ENCODE measurements at places on chromosomes 6 and 20.

DNA sequence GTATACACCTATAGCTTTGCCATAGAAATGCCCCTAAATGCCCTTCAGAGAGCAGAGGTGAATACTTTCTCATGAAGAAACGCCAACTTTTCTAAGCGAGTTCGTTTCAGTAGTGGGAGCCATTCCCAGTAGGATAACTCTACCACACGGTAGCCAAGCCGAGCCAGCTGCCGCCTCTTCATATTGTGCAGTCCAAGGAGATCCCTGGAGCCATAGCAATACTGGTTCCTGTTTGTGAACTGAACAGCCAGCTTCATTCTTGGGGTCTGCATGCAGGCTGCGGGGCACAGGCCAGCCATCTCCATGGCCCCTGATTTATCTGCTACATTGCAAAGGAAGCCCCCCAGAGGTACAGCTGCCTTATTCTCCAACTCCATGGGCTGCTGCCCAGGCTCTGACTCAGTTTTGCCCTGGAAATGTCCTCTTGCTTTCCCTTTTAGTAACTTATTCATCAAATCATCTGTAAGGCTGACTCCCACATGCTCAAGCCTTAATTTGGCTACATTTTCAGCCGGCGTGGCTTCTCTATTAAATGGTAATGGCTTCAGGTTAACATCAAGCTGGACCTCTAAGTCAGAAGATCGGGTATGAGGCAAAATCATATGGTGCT, 12.8 kb downstream of the FASTKD5 start:
- no peak for DNase-seq

DNA sequence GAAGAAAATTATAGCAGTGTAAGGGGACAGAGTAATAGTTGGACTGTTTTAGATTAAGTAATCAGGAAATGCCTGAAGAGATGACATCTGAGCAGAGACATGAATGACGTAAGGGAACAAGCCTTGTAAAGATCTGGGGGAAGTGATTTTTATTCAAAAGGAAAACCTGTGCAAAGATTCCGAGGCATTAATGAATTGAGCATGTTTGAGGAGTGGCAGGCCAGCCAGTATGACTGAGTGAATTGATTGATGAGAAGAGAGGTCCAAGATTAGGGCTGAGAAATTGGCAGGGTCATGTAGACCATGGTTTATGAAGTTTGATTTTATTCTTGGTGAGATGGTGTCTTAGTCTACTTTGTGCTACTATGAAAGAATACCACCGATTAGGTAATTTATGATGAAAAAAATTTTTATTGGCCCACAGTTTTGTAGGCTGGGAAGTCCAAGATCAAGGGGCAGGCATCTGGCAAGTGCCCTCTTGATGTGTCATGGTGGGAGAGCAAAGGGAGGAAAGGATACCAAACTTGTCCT, 95.1 kb downstream of the LIN28B start:
- no peak for DNase-seq

DNA sequence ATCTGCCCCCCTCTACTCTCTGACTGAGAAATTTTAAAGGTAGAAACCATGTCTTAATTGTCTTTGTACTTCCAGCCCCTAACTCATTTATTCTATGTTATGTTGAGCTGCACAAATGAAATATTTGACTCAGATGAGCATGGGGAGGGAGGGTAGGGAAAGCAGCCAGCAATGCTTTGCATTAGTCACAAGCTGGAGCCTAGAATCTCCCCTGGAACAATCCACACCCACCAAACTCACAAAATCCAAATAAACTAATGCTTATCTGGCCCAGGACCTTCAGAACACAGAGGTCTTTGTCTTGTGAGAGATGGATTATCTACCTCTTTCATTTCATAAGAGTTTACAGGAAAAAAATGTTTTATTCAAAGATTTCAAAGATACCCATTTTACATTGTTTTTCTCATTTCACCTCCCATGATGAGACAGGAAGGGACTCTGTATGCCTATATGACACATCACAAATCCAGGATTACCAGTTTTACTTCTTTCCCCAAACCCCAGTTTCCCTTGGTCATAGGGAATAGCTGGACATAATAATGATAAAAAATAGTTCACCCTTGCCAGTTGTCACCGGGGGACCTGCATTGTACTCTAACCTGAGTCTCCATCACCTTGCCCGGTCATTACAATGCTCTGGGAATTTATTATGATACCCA, 466.9 kb downstream of the KIF16B start:
- no peak for DNase-seq

DNA sequence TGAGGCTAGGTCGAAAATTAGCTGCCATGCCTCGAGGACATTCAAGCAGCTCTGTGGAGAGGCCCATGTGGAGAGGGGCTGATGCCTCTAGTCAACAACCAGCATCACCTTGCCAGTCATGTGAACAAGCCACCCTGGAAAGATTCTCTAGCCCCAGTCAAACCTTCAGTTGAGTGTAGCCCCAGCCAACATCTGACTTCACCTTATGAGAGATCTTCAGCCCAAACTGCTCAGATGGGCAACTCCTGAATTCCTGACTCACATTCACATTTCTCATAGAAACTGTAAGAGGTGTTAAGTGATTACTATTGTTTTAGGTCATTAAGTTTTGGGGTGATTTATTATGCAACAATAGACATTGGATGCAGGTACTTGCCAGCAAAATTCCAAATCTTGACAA, 44.9 kb downstream of the GJA10 start:
- no peak for DNase-seq

DNA sequence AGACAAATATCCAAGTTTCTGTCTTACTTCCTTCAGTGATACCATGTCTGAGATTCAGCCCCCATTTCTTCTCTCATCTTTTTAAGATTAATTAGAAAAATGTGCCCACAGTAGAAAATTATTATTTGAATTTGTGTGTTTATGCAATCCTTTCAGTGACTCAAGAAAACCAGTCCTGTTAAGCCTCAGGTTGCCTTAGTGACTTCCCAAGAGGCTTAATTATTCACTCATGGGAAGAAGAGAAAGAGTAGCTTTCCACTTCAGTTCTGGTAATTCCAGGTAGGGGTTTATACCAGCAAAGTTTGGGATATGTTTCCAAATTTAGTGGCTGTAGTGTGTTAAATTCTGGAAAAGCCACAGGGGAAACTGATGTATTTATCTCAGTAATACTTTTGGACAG, 149.1 kb downstream of the RIMS1 start:
- no peak for DNase-seq

- no peak for DNase-seq
These were observed 42.8 kb downstream of the SNHG17 start for GRCh38 chr20:38392356-38392755.

GRCh38 chr20:17438436-17439039, 92.6 kb downstream of the BFSP1 start:
- no peak for DNase-seq

DNA sequence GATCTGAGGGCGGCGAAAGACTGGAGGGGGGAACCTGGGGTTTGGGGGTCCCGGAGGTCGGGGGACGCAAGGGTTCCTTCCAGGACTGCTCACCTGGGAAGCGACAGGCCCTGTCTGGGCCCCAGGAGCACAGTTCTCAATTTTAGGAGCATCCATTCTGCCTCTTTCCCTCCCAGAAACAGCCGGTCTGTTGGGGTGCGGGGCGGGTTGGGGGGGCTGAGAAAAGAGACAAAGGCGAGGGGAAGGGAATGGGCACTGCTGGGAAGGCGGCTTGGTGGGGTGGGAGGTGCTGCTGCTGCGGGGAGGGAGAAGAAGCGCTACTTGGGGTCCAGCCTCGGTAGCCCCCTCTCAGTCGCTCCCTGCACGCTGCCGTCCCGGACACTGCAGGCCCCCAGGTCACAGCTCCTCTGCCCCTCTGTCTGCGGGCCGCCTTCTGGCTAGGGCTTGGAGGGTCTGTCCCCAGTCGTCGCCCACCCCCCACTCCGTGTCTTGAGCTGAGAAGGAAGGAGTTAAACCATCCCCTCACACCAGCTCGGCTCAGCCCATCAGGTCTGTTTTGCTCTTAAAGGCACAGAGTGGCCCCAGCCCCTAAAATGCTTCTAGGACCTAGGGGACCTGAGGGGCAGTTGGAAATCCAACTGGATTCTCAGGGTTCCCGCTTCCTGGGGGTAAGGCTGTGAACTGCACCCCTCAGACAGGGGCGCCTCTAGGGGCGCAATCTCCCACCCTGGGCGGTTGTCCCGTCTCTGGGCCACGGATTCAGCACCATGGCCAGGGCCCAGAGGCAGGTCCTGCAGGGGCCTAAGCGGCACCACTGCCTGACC, 690 bp downstream of the GDAP1L1 start:
- DNase-seq: no peak

GRCh38 chr20:47557791-47558190, 56.1 kb downstream of the NCOA3 start:
- DNase-seq: no peak

DNA sequence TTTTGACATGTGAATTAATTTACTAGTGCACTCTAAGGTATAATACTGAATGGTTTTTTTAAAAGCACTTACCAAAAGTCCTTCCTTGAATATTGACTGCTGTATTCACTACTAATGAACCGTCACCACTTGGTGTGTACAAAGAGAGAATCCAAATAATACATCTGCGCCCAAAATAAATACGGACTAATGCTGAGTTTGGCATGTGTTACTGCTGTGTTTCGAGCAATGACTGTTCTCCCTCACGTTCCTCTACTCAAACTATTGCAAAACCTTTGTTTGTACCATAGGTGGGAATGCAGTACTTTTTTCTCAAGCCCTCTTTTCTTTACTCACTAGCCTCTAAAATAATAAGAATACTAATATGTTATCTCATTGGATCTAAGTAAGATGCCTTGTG, 305.5 kb downstream of the QKI start:
- no peak for DNase-seq

DNA sequence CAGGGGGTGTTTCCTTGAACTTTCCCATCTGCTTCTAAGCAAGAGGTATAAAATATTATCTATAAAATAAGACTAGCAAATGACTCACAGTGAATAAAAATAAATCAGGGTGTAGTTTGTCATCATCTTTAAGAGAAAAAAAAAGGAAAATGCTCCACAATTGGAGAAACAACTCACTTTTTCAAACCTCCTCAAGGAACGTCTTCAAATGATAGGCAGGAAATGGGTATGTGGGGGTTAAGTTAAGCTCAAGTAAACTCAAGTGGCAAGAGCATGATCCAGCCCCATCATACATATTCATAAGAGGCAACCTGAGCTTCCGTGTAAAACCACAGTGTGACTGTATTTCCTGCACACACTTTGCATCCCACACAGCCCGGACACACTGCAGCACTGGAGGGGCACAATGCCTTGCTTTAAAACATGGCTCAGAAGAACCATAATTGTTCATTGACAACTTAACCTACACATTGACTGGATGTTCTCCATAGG, 58.5 kb upstream of the CEP85L start:
- DNase-seq: no peak

DNA sequence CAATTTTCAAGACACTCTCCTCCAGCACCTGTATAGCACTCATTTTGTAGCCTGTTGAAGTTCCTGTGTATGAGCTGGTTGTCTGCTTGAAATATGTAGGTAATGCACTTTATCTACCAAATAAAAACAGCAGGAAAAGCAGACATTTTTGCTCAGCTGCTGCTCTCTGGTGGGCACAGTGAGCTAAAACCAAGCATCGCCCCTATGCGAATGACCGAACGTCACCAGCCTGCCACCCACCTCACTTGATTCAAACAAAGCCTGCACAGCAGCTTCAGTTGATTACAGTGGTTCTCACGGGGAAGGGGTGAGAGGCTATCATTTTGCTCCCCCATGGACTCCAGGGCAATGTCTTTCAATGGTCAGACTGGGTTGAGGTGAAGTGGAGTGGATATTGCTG, 185.7 kb downstream of the SASH1 start:
- DNase-seq: no peak

- no peak for DNase-seq
These were observed 6.9 kb downstream of the SGK2 start for GRCh38 chr20:43565758-43566104.
